ENCODE measurements at places on chromosomes 3 and 15. TPM values are rescaled to one million over a fixed set of nuclear protein-coding genes. Genes with fewer than 3 reads are reported as not detected.
A peak's percentile ranks its signal among the peaks of the same experiment; 100 is the strongest.

GRCh38 chr3:49554633-49555265 lies 472 bp downstream of the BSN start:
- DNase-seq = no peak

- DNase-seq = no peak
These were observed 5.5 kb upstream of the OR5K1 start for GRCh38 chr3:98457543-98457942.

GRCh38 chr3:57048052-57048671 lies 12.3 kb upstream of the SPATA12 start:
- no peak for DNase-seq

Gene LRRC34
- total RNA-seq = 4.3 TPM

Gene AP3B2
- 5.6 TPM for total RNA-seq

DNA sequence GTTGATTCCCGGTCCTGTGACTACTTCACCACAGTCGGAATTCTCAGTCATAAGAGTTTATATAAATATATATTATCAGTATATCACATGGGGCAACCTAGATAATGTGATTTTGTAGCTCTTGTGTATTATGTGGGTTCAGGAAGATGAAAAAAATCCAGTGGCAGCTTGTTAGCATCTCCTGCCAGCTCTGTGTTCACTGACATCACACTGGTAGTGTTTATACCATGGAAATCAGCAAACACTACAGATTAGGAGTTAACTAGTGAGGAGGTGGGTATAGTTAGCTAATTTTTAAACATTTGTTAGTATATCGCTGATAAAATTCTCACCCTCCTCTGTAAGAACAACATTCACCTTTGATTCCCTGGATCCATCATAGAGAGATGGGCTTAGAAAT lies 44.5 kb upstream of the KCNMB2 start:
- no peak for DNase-seq

DNA sequence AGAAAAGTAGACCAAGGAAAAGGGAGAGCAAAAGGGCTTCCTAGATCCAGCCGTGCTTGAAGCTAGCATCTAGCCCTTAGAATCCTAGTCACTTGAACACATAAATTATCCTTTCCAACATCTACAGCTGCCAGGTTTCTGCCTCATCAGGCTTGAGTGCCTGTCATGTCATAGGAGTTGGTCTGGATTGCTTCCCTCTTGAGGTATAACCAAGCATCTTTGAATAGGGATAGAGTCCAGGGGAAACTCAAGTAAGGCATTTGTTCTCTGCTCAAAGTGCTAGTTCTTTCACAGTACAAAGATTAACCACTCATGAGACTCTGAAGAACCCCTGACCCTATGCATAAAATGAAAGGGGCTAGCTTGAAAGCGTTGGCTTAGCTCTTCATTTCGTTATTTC lies 72.3 kb downstream of the SLCO3A1 start:
- no peak for DNase-seq

DNA sequence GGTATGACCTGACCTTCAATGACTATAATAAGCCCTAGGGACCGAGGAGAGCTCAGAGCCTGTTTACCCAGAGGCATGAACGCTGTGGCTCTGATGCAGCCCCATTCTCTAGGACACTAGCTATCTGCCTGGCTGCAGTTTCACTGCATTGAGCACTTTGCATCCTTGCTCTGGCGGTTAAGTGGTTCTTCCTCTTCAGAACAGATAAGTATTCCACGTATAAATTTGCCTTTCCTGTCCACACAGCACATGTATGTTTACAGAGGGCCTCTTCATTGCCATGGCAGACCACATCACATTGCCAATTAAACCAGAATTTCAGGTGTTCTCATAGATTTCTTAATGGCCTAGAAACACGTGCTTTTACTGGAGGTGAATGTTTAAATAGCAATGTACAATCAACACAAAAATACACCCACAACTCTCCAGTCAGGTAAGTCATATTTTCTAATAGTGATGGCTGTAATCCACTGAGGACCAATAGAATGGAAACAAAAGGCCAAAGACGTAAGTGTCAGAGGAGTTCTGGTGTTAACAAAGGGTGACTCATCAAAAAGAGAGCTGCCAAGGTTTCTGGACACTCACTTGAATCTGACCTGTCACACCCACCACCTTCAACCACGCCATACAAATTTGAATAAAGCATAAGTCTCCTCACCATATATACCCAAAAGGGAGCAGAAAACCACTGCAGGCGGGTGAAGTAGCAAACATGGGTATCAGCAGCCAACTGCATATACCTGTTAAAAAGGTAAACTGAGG lies 553.4 kb downstream of the OCA2 start:
- no peak for DNase-seq

DNA sequence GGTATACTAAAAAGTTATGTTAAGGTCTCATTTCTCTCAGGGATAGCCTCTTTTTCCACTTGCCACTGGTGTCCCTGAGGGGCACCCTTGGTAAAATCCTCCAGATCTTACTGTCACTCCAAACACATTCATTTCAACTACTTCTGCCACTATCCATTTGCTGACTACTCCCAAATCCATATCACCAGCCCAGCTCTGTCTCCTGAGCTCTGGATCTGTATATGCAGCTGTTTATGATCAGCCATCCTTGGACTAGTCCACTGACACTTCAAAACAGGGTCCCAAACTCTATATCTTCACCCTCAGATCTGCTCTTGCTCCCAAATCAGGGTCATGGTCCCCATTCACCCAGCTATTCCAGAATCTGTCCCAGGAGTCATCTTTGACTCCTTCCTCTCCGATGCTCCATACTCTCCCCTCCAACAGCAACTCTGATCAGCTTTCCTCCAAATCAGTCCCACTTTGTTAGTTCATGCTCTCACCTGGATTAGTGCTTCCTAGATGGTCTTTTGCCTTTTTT lies 9.9 kb downstream of the NCEH1 start:
- DNase-seq = no peak

DNA sequence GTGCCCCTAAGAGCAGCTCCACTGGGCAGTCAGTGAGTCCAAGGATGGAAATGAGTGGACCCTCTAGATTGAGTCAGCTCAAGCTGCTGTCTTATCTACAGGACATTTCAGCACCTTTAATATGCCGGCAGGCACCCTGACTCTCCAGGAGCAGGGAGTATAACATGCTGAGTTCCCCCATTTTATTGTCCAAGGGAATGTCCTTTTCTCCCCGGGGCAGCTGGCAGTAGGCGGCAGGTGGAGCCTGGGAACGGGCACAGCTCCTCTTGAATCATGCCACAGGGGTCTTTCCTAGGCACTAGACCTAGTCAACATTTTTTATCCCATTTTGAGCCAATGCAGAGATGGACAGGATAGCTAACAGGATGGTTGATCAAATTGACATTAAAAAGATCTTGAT lies 14.8 kb downstream of the WNT7A start:
- no peak for DNase-seq

Gene MEX3B
- 5.6 TPM for total RNA-seq

GRCh38 chr15:92365906-92366305 lies 27.8 kb upstream of the ST8SIA2 start:
- DNase-seq = no peak

DNA sequence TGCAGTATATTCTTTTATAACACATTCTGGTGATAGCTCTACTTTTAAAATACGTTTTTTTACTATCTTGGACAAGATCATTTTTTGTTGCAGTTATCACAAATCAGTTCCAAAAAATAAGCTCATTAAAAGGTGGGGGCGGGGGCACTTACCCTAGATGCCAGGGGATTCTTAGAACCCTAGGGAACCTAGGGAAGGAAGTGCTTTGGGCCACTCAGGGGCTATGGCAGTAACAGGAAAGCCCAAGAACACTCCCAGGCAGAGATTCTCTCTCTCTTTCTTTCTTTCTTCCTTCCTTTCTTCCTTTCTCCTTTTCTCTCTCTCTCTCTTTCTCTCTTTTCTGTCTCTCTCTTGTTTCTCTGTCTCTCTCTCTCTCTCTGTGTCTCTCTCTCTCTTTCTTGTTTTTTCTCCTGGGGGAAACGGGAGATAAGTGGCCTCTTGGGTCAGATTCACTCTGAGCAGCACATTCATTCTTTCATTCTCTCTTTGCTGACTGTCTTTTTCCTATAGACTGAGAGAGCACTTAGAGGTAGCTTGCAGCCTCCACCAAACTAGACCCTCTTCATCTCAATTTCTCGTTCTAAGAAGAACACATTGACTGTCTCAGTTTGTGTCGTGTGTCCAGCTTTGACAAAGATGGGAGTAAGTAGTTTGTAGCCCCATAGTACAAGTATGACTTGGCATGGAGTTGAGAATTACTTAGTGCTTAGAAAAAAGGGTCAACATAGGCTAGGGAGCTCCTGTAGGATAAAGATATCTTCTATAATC lies 16.6 kb downstream of the SCAANT1 start:
- DNase-seq = no peak

Gene DPPA4
- total RNA-seq = not detected

DNA sequence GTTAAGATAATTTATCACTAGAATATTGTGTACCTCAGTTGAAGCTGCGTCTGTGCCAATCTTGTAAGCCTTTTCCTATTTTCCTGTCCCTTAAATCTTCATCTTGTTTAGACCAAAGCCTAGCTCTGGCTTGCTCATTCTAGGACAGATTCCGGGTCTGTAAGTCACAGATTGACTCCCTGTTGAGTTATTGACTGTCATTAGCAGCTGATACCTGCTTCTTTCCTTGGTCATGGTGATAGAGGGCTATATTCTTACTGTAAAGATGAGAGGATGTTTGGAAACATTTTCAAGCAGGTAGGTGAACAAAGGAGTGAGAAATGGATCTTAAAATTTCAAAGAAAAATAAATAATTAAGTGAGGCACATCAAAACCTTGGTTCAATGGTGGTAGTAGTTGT lies 200.2 kb downstream of the KCNH8 start:
- no peak for DNase-seq

- DNase-seq = no peak
These were observed 732.9 kb upstream of the BCHE start for GRCh38 chr3:166570102-166570501.

DNA sequence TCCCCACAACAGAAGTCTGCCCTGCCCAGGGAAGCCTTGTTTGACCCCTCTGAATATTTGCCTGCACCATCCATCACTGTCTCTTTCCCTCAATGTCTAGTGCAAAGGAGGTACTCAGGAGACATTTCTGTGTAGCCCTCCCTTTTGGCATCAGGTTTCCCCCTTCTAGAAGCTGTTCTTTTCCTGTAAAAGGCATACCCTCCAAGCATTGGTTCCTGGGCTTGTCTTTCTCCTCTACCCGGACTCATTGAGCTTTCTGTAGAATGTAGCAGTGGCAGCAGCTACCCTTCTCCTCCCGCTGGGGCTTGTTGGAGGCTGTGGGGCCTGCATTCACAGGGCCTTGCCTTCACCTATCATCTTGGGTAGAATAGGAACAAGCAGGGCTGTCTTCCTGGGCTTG lies 63.5 kb downstream of the CTDSPL start:
- no peak for DNase-seq

GRCh38 chr3:4163011-4163410 lies 140.2 kb upstream of the SETMAR start:
- DNase-seq = no peak

Gene RPL15
- total RNA-seq = 3,013 TPM

Gene PP2D1
- total RNA-seq = not detected

- no peak for DNase-seq
These were observed 73.5 kb downstream of the TRAK1 start for GRCh38 chr3:42164656-42165055.

DNA sequence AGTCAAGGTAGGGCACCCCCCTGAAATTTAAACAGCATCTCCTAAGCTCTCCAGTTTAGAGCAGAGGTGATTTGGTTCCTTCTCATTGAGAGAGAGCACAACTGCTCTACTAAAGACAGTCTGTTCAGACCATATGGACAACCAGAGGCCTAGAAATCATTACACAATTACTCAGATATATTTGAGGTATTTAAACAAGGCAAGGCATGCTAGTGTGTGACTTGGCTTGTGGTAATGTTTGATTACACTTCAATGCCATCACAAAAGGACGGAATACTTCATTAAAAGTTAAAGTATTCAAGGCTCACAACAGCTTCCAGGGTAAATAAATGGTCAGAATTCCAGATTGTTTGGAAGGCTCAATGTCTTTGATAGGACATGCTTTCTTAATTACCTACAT lies 110.2 kb downstream of the LRTM1 start:
- DNase-seq = no peak

DNA sequence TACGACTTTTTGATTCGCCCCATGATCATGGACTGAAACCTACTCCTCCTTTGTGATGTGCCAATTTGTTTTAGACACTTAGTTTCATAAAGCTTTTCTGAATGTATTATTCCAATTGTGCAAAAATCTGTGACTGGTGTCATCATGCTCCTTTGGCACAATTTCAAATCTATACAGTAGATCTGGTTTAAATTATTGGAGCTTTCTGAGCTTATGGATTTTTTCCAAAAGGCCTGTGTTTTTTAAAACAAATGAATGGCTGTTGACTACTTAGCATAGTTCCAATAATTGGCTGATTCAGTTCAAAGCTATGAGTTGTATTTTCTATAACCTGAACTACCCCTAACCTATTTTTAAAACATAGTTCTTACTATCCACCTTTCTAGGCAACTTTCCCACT lies 282.7 kb downstream of the CNTN3 start:
- no peak for DNase-seq

Gene ALPK3
- total RNA-seq = 0.48 TPM

Gene CCR4
- total RNA-seq = 0.10 TPM

Gene CDCP1
- total RNA-seq = 14.4 TPM

GRCh38 chr3:18379647-18380046 lies 45.5 kb downstream of the SATB1 start:
- DNase-seq = no peak

GRCh38 chr15:36579792-36580431 lies 486 bp downstream of the CDIN1 start:
- DNase-seq = peak; percentile 44

Gene ROPN1B
- total RNA-seq = not detected

Gene ATP13A5
- total RNA-seq = 0.36 TPM

GRCh38 chr3:157888040-157888439 lies 218.2 kb downstream of the SHOX2 start:
- no peak for DNase-seq

DNA sequence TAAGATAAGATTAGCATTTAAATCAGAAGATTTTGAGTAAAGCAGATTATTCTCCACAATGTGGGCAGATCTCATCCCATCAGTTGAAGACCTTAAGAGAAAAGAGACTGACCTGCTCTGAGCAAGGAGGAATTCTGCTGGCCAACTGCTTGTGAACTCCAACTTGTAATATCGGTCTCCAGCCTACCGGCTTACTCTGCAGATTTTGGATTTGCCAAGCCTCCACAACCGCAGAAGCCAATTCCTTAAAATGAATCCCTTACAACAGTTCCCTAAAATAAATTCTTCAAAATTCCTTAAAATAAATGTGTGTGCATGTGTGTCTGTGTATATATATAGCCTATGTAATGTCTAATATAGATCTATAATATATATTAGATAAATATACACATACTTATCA lies 107.4 kb upstream of the KLF13 start:
- no peak for DNase-seq

Gene TNNC1
- total RNA-seq = 2.3 TPM
